Activated CD8-positive, alpha-beta memory T cell treated with anti-CD3 and anti-CD28 coated beads for 48 hours (primary cell): ENCODE measurements at places on chromosomes 4 and X.

DNA sequence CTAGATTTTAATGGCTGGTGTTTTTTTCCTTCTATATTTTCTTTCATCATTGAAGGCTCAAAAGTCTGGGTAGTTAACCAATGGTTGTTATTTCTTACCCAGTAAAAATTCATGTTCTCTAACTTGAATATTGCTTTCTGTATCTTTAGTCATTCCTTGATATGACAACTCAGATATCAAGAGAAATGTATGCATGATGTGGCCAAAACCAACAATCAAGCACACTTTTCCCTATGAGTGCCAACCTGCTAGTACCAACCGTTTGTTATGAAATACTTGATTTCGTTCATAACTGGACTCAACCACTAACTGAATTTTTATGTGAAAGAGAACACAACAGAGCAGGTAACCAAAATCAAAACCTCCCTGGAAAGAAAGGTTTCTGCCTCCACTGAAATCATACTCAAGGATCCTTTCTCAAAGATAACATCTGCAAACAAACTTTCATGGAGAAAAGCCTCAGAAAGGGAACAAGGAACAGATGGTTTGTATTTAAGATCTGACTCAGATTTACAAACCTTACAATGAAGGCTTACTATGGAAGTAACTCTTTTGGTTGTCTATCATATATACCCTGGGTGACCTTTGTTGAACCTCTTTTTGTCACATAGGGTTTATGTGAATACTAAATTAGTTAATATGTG, 8.3 kb upstream of the VEGFC start:
- no peak for DNase-seq

GRCh38 chr4:54014666-54015160, 49.7 kb downstream of the CHIC2 start:
- no peak for DNase-seq

GRCh38 chr4:25654971-25655963, at the start of gene SLC34A2:
Gene SLC34A2 (plus strand): TSS chr4:25655851. CDS start chr4:25662501, 6,650 bp downstream.
- DNase-seq = no peak

GRCh38 chr4:160426233-160426632, 1323.4 kb downstream of the RAPGEF2 start:
- no peak for DNase-seq
